ENCODE measurements at places on chromosomes 2 and 18. TPM values are rescaled to one million over a fixed set of nuclear protein-coding genes. Genes with fewer than 3 reads are reported as not detected.

GRCh38 chr2:189407281-189408209 lies 33.7 kb upstream of the WDR75 start:
- no peak for DNase-seq
- no peaks in the 10 kb centered on the region for H3K27me3 ChIP-seq
- H3K4me3 ChIP-seq: peak overlapping the region; percentile 19
- peak overlapping the region; percentile 94 for H3K27ac ChIP-seq
- H3K4me1 ChIP-seq: peaks cover 71% of the 10 kb centered on the region
- H3K36me3 ChIP-seq: peaks cover 4% of the 10 kb centered on the region

Gene VWC2L
- not detected for total RNA-seq

GRCh38 chr18:5524660-5525059 lies 19.1 kb downstream of the EPB41L3 start:
- no peak for DNase-seq
- H3K4me3 ChIP-seq: no peak overlapping the region
- H3K27me3 ChIP-seq: no peaks in the 10 kb centered on the region
- no peak overlapping the region for H3K27ac ChIP-seq
- peaks cover 12% of the 10 kb centered on the region for H3K4me1 ChIP-seq

- no peaks in the 10 kb centered on the region for H3K36me3 ChIP-seq
- H3K4me3 ChIP-seq: no peak overlapping the region
- H3K27me3 ChIP-seq: no peaks in the 10 kb centered on the region
- peaks cover 8% of the 10 kb centered on the region for H3K4me1 ChIP-seq
- no peak for DNase-seq
Measured at GRCh38 chr2:65548576-65549256, 116.3 kb upstream of the SPRED2 start.

GRCh38 chr2:171531836-171532450 lies 9.7 kb downstream of the CYBRD1 start:
- H3K36me3 ChIP-seq: peaks cover 20% of the 10 kb centered on the region
- H3K27ac ChIP-seq: peak overlapping the region; percentile 92
- H3K4me1 ChIP-seq: peaks cover 48% of the 10 kb centered on the region
- DNase-seq: no peak
- peak overlapping the region; percentile 66 for H3K4me3 ChIP-seq
- H3K27me3 ChIP-seq: no peaks in the 10 kb centered on the region

DNA sequence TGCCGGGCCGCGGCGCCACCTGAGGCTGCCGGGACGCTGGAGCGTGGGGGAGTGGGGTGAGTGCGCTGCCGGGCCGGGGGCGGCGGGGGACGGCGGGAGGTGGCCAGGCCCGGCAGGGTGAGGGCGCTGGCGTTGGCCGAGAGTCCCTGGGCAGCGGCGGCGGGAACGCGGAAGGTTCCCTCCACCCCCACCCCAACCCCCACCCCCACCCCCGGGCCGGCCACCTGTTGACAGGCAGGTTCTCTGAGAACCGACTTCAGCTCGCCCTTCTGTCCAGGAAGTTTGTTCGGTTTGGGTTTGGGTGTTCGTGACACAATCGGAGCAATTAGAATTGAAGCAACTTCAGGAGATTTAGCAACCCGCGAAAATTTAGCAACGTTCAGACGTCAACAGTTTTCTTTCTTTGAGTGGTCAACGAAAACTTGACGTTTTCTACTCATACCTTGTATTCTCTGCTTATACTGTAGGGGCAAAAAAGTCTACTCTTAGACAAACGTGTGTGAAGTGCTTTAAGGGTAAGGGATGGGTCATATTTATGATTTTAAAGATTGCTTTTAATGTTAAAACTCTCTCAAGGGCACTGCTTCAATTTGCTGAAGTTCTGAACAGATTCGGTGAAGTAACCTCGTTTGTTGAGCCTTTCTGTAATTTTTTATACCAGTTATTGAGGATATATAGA lies 9.3 kb downstream of the OTX1 start:
- DNase-seq: no peak
- no peak overlapping the region for H3K4me3 ChIP-seq
- no peak overlapping the region for H3K27ac ChIP-seq
- peaks cover 38% of the 10 kb centered on the region for H3K4me1 ChIP-seq
- peaks cover 3% of the 10 kb centered on the region for H3K36me3 ChIP-seq

DNA sequence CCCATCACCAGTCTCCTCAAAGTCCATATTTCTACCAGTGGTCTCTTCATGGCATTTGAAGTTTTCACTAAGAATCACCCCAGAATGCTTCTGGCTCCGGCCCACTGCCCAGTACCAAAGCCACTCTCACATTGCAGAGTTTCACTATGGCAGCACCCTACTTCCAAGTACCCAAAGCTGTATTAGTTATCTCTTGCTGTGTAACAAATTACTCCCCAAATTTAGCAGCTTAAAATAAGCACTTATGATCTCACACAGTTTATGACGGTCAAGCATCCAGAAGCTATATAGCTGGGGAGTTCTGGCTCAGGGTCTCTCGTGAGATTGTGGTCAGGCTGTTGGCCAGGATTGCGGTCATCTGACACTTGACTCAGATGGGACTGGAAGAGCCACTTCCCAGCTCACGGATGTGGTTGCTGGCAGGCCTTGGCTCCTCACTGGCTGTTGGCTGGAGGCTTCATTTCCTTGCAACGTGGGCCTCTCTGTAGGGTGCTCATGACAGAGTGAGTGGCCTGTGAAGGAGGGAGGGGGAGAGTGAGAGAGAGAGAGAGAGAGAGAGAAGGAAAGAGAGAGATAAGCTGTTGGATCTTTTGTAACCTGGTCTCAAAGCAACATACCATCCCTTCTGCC lies 189.5 kb downstream of the CTIF start:
- H3K4me1 ChIP-seq: peaks cover 22% of the 10 kb centered on the region
- H3K4me3 ChIP-seq: no peak overlapping the region
- H3K27me3 ChIP-seq: no peaks in the 10 kb centered on the region
- peak overlapping the region; percentile 61 for H3K27ac ChIP-seq
- peaks cover 33% of the 10 kb centered on the region for H3K36me3 ChIP-seq

GRCh38 chr2:171706152-171706803 lies 19.0 kb downstream of the DYNC1I2 start:
- H3K27ac ChIP-seq: no peak overlapping the region
- DNase-seq: no peak
- peaks cover 30% of the 10 kb centered on the region for H3K4me1 ChIP-seq

DNA sequence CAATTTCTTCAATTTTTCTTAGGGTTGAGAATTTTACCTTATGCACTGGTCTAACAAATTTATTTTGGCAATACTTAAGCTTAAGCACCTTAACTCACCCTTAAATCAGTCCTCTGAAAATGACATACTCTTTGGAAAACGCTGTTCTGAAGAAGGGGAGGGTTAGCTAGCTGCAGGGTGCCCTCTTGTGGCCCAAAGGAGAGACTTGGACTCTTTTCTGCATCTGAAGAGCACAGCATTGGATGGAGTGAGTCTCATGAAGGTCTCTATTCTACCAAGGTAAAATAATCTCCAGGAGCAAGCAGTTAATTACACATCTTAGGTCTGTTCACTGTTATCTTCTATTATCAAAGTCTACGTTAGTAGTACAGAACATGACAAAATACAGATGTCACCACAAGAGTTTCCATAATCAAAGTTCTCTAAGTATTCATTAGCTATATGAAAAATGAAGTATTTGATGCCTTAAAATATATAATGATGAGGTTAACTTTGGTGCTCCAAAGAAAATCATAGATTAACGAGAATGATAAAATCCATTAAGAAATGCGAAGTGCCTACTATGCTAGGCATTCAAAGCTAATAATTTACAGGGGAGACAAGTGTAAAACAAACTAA lies 24.4 kb downstream of the PUM2 start:
- H3K27ac ChIP-seq: peak overlapping the region; percentile 6
- no peak for DNase-seq
- peaks cover 31% of the 10 kb centered on the region for H3K36me3 ChIP-seq
- H3K4me3 ChIP-seq: no peak overlapping the region
- peaks cover 37% of the 10 kb centered on the region for H3K4me1 ChIP-seq

Gene CCDC68
- not detected for total RNA-seq
